Activated T-helper 17 cell treated with anti-CD3 and anti-CD28 coated beads, Interleukin-2, amount 50 U/mL, for 72 hours (primary cell): ENCODE measurements at places on chromosomes 5 and 9. TPM values are rescaled to one million over a fixed set of nuclear protein-coding genes. Genes with fewer than 3 reads are reported as not detected.

DNA sequence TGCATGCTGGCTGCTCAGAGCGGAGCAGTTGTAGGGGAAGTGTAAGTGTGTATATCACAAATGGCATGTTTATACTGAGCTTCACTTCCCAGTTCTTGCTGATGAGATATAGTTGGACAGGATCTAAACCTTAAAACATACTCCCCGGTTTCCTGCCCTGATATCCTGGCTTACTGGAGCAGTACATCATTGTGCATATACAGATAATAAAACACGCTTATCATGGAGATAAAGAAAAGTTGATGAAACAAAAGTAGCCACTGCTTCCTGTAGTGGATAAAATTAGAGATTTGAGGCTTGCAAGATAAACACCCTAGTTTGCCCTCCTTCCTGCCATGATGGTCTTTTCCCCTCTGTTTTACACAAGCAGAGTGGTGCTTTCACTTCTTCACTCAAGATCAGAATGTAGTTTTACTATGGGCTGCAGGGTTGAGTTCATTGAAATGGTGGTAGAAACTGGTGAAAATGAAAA, 15.0 kb downstream of the NPR3 start:
- ATAC-seq = no peak

GRCh38 chr5:143914756-143915155, 102.8 kb downstream of the HMHB1 start:
- ATAC-seq = no peak

The PCDHGB4 gene
- 0.08 TPM for total RNA-seq

- ATAC-seq = no peak
Measured at GRCh38 chr9:16825331-16825725, 45.1 kb downstream of the BNC2 start.

GRCh38 chr5:135051399-135051798, 17.4 kb upstream of the PITX1 start:
- ATAC-seq = no peak

DNA sequence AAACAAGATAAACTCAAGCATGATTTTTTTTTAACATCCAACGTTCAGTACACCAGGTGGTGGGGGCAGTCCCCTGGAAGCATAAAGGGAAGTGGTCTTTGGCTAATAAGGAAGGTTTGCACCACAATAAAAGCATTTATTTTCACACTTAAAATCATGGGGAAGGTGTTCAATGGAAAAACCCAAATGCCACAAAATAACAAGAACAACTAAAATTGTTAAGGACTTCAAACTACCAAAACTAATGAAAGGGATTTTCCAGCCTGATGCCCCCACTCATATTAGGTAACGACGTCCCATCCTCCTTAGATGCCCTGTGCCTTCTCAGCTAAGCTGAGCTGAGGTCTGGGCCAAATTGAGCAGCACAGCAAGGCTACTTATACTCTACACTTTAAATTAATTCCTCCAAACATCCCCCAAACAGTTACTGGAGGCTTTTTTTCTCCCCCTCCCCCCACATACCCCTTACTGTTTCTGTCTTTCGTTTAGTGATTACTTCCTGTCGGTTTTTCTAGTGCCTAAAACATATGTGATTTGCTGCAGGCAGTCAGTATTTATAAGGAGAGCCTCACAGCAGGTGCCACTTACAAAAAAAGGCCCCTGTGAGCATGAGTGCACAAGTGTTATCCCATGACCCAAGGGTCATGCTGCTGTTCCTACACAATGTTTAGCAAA, 259.7 kb upstream of the ZNF608 start:
- ATAC-seq = no peak

The TEK gene
- total RNA-seq = not detected

- ATAC-seq = peak; percentile 43
Measured at GRCh38 chr5:62460578-62460983, 48.0 kb downstream of the IPO11 start.
